ENCODE measurements at places on chromosomes 4 and X.

GRCh38 chrX:68183612-68184214 lies 249.6 kb downstream of the OPHN1 start:
- no peak for DNase-seq

DNA sequence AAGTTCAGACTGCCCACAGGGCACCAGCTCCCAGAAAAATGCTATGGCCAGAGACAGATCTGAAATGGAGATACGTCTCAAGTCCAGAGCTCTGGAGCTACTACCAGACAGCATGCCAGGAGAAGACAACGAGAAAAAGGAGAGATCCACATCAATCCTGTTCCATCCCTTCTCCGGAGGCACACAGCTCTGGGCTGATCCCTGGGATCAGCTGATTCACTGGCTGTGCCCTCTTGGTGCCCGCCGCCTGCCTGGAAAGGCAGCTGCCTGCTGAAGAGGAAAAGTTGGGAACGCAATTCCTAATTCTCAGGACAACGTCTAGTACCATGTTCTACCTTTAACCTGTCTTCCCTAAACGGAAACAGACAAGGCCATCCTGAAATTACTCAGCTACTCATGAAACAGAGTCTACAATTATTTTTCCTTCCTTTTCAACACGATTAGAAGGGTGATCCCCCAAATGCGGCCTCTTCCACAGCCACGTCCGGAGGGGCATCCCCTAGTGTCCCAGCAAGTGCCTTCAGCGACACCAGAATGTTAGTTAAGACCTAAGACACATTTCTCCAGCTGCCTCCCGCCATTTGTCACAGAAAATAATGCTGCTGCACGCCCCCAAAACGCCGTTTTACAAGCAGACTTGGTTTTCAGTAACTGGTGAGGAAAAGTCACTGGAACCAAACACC lies 2.4 kb downstream of the ZFYVE28 start:
- no peak for DNase-seq

- DNase-seq = no peak
Observed at GRCh38 chr4:159382856-159383561, 280.1 kb downstream of the RAPGEF2 start.

- DNase-seq = no peak
Observed at GRCh38 chr4:43277003-43277402, 384.5 kb downstream of the GRXCR1 start.

Measured in osteocyte (in vitro differentiated cells).